NCI-H510A (cell line): ENCODE measurements at places on chromosomes 2 and 18.

DNA sequence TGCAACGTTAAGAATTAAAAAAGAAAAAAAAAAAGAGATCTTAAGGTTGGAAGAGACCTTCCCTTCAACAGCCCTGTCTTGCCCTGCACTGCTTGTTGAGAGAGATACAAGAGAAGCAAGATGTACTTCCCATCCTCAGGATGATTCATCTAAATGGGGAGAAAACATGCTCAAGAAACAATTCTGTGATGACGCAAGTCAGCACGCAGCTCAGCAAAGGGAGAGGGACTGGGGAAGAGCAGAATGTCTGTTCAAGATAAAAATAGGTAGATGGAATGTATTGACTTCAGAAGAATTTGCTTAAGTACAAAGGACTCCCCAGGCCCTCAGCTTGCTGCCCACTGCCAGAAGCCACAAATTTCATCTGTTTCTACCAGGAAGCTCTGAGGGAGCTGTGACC is 198.2 kb upstream of the SPRED2 start:
- no peak for DNase-seq

DNA sequence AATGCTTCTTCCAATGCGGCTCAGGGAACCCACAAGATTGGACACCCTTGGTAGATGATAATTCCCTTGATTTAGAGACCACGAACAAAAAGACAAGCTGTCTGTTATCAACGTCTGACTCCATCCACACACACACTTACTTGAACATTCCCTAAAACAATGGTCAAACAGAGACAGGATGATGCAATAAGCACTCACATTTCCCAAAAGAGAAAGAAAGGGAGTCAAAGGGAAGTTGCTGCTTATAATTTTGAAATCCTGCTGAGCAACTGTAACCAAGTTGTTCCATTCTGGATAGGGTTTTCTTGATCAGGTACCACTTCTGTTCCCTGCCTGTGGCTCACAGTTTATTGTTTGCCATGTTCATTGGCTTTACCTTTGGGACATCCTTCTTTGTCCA is 571.3 kb upstream of the CNTNAP5 start:
- no peak for DNase-seq

- DNase-seq, result no peak
Observed at GRCh38 chr2:241617431-241618154, 19.4 kb downstream of the THAP4 start.

GRCh38 chr18:79871481-79872091 is 73.8 kb downstream of the KCNG2 start:
- no peak for DNase-seq
